Activated CD8-positive, alpha-beta T cell treated with anti-CD3 and anti-CD28 coated beads for 36 hours (primary cell): ENCODE measurements at places on chromosomes 12 and 14. TPM values are rescaled to one million over a fixed set of nuclear protein-coding genes. Genes with fewer than 3 reads are reported as not detected.

The PLCZ1 gene
- not detected for total RNA-seq

DNA sequence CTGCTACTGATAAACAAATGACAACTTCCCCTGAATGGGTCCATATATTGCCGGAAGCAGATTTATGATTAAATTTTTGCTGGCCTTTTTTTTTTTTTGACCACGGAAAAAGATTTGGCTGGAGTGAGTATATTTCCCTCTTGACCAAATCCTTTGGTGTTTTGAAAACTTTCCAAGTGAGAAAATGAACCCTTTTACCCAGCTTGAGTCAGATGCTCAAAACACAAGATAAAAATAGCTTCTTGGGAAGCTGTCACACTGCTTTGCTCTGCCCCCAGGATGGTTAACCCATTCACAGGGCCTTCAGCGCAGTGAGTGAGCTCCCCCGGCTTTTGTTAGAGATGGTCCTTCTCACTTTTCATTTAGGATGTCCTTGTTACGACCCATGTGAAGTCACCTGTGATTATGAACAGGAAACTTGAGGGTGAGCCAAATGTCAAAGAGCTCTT lies 224.3 kb downstream of the PELI2 start:
- DNase-seq: no peak

- DNase-seq: no peak
Measured at GRCh38 chr12:41103614-41104013, 84.5 kb upstream of the PDZRN4 start.

The SLIRP gene
- 148 TPM for total RNA-seq

GRCh38 chr12:8069582-8069981 lies 3.4 kb upstream of the C3AR1 start:
- DNase-seq: no peak

- DNase-seq: no peak
Measured at GRCh38 chr12:41905073-41905758, 239.5 kb downstream of the GXYLT1 start.

- DNase-seq: no peak
Measured at GRCh38 chr14:56367416-56367815, 212.2 kb upstream of the TMEM260 start.

GRCh38 chr14:99590746-99591555 lies 13.1 kb downstream of the CCDC85C start:
- no peak for DNase-seq
